ENCODE measurements at places on chromosomes 1 and 21.

DNA sequence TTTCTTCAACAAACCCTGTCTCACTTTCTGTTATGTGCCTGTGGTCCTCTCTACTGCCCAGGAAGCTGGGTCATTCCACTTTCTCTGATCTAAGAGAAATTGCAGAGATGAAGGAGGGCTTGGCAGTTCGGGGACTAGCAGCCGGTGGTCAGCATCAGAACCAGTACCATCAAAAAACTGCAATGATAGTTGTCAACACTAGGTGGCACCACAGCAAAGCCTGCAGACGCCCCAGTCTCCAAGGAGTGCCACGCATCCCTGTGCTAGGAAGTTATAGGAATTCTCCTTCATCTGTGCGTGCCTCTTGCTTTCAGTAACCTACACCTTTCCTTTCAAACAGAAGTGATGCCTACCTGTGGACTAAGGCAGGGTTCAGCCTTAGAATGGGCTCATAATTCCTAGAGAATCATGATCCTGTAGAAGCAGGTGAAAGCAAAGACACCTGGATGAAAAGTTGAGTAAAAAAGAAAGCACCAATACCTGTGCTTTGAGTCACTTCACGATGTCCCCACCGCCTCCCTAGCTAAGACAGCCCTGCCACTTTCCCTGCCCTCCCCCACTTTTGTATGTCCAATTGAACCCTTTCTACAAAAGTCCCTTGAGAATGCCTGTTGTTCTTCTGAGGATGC lies 129.2 kb downstream of the ADAMTS1 start:
- DNase-seq = peak; percentile 53

- DNase-seq = peak; percentile 64
These were observed 229.6 kb upstream of the JUN start for GRCh38 chr1:59013276-59013927.

DNA sequence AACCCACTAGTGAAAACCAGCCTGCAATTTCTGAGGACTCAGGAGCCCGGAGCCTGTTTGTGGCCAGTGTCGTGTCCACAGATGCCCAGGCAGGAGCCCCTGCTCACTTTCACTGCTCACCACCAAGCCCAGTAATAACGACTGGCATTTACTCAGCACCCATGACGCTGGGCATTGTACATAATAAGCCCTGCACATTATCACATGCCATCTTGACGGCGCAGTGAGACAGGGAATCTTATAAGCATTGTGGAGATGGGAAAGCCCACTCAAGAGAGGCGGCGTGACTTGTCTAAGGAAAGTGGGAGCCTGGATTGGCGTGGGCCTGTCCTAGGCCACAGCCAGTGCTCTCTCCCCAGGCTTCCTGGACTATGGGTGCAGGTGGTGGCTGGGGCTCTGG lies 28.8 kb upstream of the PEF1 start:
- no peak for DNase-seq

GRCh38 chr1:58812468-58812867 lies 28.6 kb upstream of the JUN start:
- DNase-seq = no peak

GRCh38 chr1:17509363-17509762 lies 30.1 kb upstream of the ARHGEF10L start:
- DNase-seq = no peak

DNA sequence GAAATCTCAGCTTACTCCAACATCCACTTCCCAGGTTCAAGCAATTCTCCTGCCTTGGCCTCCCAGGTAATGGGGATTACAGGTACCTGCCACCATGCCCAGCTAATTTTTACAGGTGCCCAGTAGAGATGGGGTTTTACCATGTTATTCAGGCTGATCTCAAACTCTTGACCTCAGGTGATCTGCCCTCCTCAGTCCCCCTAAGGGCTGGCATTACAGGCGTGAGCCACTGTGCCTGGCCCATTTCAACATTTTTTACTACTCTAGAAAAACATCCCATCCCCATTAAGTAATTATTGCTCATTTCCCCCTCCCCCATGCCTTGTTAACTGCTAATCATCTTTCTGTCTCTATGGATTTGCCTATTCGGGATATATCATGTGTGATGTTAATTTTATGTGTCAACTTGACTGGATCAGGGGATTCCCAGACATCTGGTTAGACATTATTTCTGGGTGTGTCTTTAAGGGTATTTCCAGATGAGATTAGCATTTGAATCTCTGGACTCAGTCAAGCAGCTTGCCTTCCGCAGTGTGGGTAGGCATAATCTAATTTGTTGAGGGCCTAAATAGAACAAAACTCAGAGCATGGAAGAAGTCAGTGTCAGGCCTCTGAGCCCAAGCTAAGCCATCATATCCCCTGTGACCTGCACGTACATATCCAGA lies 33.0 kb upstream of the ZBTB8B start:
- DNase-seq = no peak
